ENCODE measurements at places on chromosomes 1 and 21. TPM values are rescaled to one million over a fixed set of nuclear protein-coding genes. Genes with fewer than 3 reads are reported as not detected.

GNG12 gene
- 91.5 TPM for total RNA-seq

- peaks cover 25% of the 10 kb centered on the region for H3K4me1 ChIP-seq
- no peaks in the 10 kb centered on the region for H3K27me3 ChIP-seq
- peak; percentile 92 for DNase-seq
Observed at GRCh38 chr1:2227346-2228156, 568 bp upstream of the SKI start.

SPOCD1 gene
- 7.3 TPM for total RNA-seq

GRCh38 chr1:215243345-215244054 lies 161.0 kb downstream of the KCNK2 start:
- H3K27me3 ChIP-seq = peaks cover 8% of the 10 kb centered on the region
- H3K36me3 ChIP-seq = peaks cover 2% of the 10 kb centered on the region
- DNase-seq = no peak
- H3K4me1 ChIP-seq = no peaks in the 10 kb centered on the region

DNA sequence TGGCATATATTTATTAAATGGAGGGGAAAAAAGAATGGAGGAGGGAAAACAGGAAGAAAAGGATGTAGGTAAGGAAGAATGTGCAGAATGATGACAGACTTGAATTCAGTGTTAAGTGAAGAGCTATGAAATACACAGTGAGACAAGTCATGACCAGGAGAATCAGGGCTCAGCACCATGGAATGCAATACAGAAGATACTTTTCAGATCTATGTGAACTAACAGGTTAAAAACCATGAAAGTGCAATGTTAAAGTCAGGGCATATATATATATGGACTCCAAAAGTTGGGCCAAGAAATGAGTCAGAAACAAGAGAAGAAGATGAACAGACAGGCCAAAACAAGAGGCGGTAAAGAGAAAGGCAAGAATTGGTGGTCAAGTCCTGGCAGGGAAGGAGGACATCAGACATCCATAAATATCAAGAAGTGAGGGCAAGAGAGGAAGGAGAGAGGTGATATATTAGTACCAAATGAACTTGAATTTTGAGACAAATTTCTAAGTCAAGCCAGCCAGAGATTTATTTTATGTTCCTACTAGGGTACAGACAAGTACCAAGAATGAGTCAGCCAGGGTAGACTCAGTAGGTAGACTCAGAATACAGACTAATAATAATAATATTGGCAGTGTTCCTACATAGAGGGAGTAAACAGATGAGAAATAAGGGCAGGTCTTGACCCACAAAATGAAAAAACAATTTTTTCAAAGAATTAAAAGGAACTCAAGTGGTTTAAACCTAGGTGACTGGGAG lies 39.5 kb upstream of the MCOLN3 start:
- H3K27ac ChIP-seq = no peak overlapping the region
- H3K4me3 ChIP-seq = no peak overlapping the region
- H3K27me3 ChIP-seq = peaks cover 9% of the 10 kb centered on the region
- DNase-seq = no peak
- H3K36me3 ChIP-seq = peaks cover 2% of the 10 kb centered on the region

TTLL7 gene
- total RNA-seq = 18.3 TPM

DNA sequence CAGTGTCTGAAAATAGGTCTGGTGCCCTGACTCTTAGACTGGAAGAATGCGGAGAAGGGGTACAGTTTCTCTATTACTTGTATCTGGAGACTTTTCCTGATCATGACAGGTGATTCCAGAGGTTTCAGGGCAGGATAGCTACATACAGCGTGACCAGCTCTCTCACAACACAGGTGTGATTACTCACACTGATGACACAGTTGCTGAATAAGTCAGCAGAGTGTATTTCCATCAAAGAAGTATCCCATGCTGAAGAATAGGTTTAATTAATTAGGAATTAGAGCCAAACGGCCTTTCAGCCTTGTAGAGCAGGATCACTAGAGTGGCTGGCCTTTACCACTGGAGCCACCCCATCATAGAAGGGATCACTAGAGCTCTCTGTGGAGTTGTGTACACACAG lies 298.6 kb downstream of the LMX1A start:
- peaks cover 13% of the 10 kb centered on the region for H3K27me3 ChIP-seq
- no peaks in the 10 kb centered on the region for H3K4me1 ChIP-seq
- no peaks in the 10 kb centered on the region for H3K36me3 ChIP-seq
- no peak for DNase-seq
- H3K4me3 ChIP-seq = no peak overlapping the region

S100A2 gene
- total RNA-seq = 15.4 TPM

GRCh38 chr1:196897158-196897828 lies 9.4 kb downstream of the CFHR4 start:
- H3K4me1 ChIP-seq = no peaks in the 10 kb centered on the region
- peaks cover 4% of the 10 kb centered on the region for H3K27me3 ChIP-seq
- no peak for DNase-seq
- no peak overlapping the region for H3K4me3 ChIP-seq
- no peaks in the 10 kb centered on the region for H3K36me3 ChIP-seq

DNA sequence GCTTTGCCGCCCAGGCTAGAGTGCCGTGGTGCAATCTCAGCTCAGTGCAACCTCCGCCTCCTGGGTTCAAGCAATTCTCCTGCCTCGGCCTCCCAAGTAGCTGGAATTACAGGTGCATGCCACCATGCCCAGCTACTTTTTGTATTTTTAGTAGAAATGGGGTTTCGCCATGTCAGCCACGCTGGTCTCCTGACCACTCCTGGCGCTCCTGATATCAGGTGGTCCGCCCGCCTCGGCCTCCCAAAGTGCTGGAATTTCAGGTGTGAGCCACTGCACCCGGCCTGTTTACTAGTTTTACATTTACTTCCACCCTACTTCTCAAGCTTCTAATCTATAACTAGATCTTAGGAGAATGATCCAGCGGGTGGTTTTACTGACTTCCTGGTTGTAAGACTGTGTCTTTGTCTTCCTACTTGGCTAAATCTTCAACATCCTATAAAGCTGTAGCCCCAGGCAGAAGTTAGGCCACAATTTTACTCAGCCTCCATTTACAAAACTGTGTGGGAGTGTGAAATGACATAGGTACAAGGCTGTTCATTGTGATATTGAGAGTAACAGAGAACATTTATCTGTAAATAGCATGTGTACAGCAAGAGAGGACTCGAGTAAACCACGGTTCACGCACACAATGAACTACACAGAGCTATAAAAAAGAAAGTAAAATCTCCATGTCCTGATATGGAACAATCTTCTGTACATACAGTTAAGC lies 9.6 kb upstream of the POU2F1 start:
- H3K36me3 ChIP-seq = no peaks in the 10 kb centered on the region
- no peak for DNase-seq
- H3K4me3 ChIP-seq = no peak overlapping the region

DNA sequence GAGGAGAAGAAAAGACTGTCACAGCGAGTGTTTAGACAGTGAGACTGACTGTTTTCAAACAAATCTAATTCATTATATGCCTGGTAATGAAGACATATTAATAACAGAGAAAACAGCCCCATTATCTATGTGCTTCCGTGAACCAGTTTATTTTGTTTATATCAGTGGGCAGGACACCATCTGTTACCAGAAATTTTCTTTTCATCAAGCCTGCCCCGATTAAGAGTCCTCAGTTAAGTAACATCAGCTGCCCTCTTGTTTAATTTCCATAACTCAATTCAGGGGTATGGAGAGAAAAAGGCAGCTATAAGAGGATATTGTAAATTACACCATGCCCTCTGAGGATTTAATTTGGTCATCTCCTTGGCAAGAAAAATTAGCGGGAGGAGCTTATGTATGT lies 94.0 kb downstream of the TMEM200B start:
- H3K4me1 ChIP-seq = no peaks in the 10 kb centered on the region
- H3K27me3 ChIP-seq = no peaks in the 10 kb centered on the region
- H3K4me3 ChIP-seq = no peak overlapping the region
- peaks cover 3% of the 10 kb centered on the region for H3K36me3 ChIP-seq
- DNase-seq = no peak
- H3K27ac ChIP-seq = no peak overlapping the region

- DNase-seq = no peak
- no peaks in the 10 kb centered on the region for H3K27me3 ChIP-seq
- peaks cover 4% of the 10 kb centered on the region for H3K36me3 ChIP-seq
- no peak overlapping the region for H3K27ac ChIP-seq
- H3K4me1 ChIP-seq = peaks cover 10% of the 10 kb centered on the region
Observed at GRCh38 chr21:37805266-37805665, 111.0 kb downstream of the KCNJ6 start.

CCDC185 gene
- total RNA-seq = not detected

GRCh38 chr1:164772635-164773034 lies 213.7 kb downstream of the PBX1 start:
- H3K36me3 ChIP-seq = no peaks in the 10 kb centered on the region
- H3K4me3 ChIP-seq = no peak overlapping the region
- H3K4me1 ChIP-seq = peaks cover 54% of the 10 kb centered on the region
- no peaks in the 10 kb centered on the region for H3K27me3 ChIP-seq
- DNase-seq = no peak
- peak overlapping the region; percentile 93 for H3K27ac ChIP-seq

GRCh38 chr1:78447086-78447485 lies 43.7 kb upstream of the PTGFR start:
- H3K36me3 ChIP-seq = no peaks in the 10 kb centered on the region
- peaks cover 4% of the 10 kb centered on the region for H3K27me3 ChIP-seq
- no peak overlapping the region for H3K27ac ChIP-seq
- DNase-seq = no peak

RUNX3 gene
- 1.8 TPM for total RNA-seq

RHD gene
- not detected for total RNA-seq

GJB5 gene
- total RNA-seq = not detected

SYDE2 gene
- total RNA-seq = 13.1 TPM

OPTC gene
- total RNA-seq = not detected

DNA sequence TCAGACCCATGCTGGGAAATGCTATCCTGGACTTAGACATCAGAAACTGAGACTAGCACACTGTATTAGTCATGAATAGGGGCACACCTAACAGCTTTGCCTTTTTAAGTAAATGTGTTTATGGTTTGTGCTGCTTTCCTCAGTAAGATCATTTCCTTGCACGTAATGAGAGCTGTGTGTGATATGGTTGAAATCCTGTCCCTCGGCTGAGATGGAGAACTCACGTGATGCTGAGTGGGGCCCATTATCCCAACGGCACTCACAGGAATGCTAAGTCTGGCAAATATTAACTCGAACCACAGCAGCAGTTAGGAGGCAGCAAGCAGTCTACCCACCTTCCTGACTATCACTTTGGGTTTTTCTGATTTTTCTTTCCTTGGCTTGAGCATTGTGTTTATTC lies 38.2 kb downstream of the BCL9 start:
- peak overlapping the region; percentile 63 for H3K27ac ChIP-seq
- no peaks in the 10 kb centered on the region for H3K27me3 ChIP-seq
- H3K36me3 ChIP-seq = no peaks in the 10 kb centered on the region
- H3K4me3 ChIP-seq = peak overlapping the region; percentile 27
- no peak for DNase-seq

OTUD3 gene
- total RNA-seq = 6.4 TPM

KRTAP7-1 gene
- not detected for total RNA-seq

S100A7 gene
- total RNA-seq = not detected

GRCh38 chr1:222464841-222465210 lies 83.1 kb downstream of the HHIPL2 start:
- peak overlapping the region; percentile 76 for H3K27ac ChIP-seq
- H3K4me1 ChIP-seq = peaks cover 11% of the 10 kb centered on the region
- no peaks in the 10 kb centered on the region for H3K27me3 ChIP-seq
- H3K4me3 ChIP-seq = peak overlapping the region; percentile 65

AMPD1 gene
- total RNA-seq = not detected

GRCh38 chr1:94118013-94118412 lies 2.9 kb downstream of the ABCA4 start:
- H3K4me3 ChIP-seq = peak overlapping the region; percentile 8
- H3K27me3 ChIP-seq = no peaks in the 10 kb centered on the region
- peaks cover 51% of the 10 kb centered on the region for H3K4me1 ChIP-seq

DNA sequence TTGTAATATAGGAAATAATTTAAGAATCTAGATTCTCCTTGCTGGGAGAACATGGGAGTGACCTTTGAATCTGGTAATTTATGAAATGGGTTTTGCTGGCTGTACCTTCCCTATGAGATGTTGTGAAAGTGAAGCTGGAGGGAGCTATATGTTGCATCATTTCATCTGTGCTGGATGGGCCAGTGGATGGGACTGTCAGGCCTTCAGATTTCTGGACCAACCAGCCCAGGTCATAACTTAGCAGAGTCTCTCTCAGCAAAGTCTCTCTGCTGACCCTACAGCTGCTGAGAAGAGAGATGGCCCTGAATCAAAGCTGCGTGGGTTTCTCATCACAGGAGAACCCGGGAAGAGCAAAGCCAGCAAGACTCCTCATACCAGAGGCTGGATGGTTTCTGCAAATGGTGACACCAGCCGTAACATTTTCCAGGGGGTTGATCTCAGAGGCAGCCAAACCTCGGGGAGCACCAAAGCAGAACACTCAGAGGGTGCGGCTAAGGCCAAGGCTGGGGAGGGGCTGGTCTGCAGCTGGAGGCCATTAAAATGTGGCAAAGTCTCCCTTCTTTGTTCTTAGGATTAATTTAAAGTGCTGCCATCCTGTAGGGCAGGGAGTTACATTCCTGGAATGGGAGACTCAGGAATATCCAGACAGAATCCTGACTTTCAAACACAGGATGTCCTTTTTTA lies 18.2 kb upstream of the PTGFRN start:
- no peak for DNase-seq
- H3K4me3 ChIP-seq = no peak overlapping the region
- H3K4me1 ChIP-seq = peaks cover 20% of the 10 kb centered on the region
- no peak overlapping the region for H3K27ac ChIP-seq
- peaks cover 2% of the 10 kb centered on the region for H3K36me3 ChIP-seq
- no peaks in the 10 kb centered on the region for H3K27me3 ChIP-seq

NTNG1 gene
- not detected for total RNA-seq

HAO2 gene
- not detected for total RNA-seq

UBASH3A gene
- not detected for total RNA-seq

GRCh38 chr21:46619846-46620245 lies 15.0 kb upstream of the S100B start:
- no peaks in the 10 kb centered on the region for H3K27me3 ChIP-seq
- H3K4me3 ChIP-seq = no peak overlapping the region
- H3K36me3 ChIP-seq = peaks cover 2% of the 10 kb centered on the region
- peak overlapping the region; percentile 93 for H3K27ac ChIP-seq

- no peaks in the 10 kb centered on the region for H3K4me1 ChIP-seq
- DNase-seq = no peak
- H3K4me3 ChIP-seq = no peak overlapping the region
Observed at GRCh38 chr1:165564561-165564960, 20.8 kb downstream of the LRRC52 start.

CAPZB gene
- total RNA-seq = 353 TPM

- no peak for DNase-seq
- H3K4me1 ChIP-seq = peaks cover 10% of the 10 kb centered on the region
- no peaks in the 10 kb centered on the region for H3K27me3 ChIP-seq
- H3K36me3 ChIP-seq = peaks cover 12% of the 10 kb centered on the region
- H3K4me3 ChIP-seq = no peak overlapping the region
Observed at GRCh38 chr1:18907021-18907916, 4.9 kb upstream of the ALDH4A1 start.

- no peak overlapping the region for H3K27ac ChIP-seq
- DNase-seq = no peak
- H3K4me3 ChIP-seq = no peak overlapping the region
Observed at GRCh38 chr1:20344738-20345137, 54.1 kb downstream of the VWA5B1 start.

MCOLN2 gene
- total RNA-seq = not detected

DNA sequence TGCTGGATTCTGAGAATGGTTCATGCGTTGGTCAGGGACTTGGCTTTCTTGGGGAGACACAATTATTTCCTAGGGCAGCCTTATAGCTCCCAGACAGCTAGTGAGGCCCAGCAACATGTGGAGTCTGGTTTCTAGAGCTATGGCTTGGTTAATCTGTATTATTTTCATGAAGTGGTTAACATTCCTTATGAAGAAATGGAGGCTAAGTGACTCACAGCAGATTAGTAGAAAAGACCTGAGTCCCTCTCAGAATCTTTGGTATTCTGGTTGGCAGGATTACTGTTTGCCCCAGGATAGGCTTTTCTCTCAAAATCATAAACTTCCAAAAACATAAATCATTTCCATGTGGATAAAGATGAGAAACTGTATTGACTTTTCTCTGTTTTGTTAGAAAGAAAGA lies 42.3 kb downstream of the DUSP10 start:
- DNase-seq = no peak
- H3K27ac ChIP-seq = no peak overlapping the region
- H3K27me3 ChIP-seq = no peaks in the 10 kb centered on the region
